NCI-H1436 (cell line): ENCODE measurements at places on chromosomes 1 and 21.
A peak's percentile ranks its signal among the peaks of the same experiment; 100 is the strongest.

GRCh38 chr1:24416666-24417391, 1.2 kb downstream of the NIPAL3 start:
- no peak for DNase-seq

DNA sequence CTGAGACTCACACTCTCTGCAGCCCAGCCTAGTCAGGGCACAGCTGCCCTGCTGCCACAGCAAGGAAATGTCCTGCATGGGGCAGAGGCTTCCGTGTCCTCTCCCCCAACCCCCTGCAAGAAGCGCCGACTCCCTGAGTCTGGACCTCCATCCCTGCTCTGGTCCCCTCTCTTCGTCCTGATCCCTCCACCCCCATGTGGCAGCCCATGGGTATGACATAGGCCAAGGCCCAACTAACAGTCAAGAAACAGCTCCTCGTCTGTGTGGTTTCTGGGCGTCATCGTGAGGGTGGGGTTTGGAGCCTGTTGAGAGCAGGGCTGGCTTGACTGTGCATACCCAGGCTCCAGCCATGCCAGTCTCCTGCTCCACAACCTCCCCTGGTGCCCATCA, 19.5 kb downstream of the FAAH start:
- no peak for DNase-seq

GRCh38 chr21:42071146-42071737, at the start of gene UMODL1:
UMODL1 (plus strand) TSS chr21:42071317; CDS start chr21:42071317, 0 bp downstream.
- no peak for DNase-seq

- peak; percentile 76 for DNase-seq
These were observed at the start of gene SPOCD1 for GRCh38 chr1:31815752-31816500. SPOCD1 (minus strand) TSS chr1:31816022; CDS start chr1:31815333, 689 bp downstream.

DNA sequence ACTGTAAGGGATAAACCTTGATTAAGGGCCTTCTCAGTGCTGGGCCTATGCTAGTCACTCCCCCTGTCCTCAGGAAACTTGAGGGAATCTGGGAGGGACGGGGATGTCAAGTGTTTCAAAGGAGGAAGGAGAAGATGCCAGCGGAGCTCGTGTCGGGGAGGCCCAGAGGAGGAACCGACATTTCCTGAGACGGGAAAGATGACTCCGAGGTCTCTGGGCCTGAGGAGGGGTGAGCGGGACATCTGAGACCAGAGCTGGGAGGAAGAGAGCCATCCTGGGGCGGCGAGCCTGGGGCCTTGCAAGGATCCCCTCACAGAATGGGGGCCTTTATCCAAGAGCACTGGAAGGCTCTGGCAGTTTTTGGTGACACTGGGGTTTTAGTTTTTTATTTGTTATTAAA, 10.4 kb downstream of the SLC66A1 start:
- DNase-seq: no peak

GRCh38 chr1:59917785-59918180, 8.8 kb downstream of the CYP2J2 start:
- no peak for DNase-seq

GRCh38 chr1:204837440-204838084, 33.1 kb upstream of the NFASC start:
- no peak for DNase-seq

GRCh38 chr1:204302769-204303168, 57.0 kb downstream of the PLEKHA6 start:
- DNase-seq: no peak

DNA sequence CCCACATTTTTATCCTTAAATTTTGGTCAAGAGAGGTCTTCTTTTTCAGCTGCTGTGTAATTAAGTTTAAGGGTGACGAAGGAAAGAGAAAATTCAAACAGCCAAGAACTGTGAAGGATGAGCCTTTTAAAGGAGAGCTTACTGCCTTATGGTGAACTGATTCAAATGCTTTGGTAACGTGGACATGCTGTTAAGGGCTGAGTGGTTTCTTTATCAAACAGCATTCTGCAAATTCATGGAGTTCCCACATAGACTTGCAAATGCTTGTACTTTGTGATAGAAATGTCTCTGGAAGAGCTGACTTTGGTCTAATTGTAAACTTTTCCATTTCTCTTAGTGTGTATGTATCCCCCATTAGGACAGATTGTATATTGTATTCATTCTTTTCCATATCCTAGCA, 93.8 kb downstream of the CHD1L start:
- no peak for DNase-seq

DNA sequence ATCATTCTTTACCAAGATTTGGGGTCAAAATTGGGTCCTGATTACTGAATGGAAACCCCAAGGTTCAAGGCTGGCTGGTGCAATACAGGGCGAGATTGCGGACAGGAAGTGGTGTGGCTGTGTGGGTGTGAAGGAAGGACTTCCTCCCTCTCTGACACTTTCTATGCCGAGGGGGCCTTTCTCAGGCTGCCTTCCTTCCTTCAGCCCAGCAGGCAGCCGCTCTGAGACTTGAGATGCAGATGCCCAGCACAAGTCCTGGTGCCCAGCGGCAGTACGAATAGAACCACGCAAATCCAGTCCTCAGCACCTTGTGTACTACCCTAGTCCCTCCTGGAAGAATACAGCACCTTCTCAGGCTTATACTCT, 16.3 kb downstream of the BATF3 start:
- DNase-seq: no peak

DNA sequence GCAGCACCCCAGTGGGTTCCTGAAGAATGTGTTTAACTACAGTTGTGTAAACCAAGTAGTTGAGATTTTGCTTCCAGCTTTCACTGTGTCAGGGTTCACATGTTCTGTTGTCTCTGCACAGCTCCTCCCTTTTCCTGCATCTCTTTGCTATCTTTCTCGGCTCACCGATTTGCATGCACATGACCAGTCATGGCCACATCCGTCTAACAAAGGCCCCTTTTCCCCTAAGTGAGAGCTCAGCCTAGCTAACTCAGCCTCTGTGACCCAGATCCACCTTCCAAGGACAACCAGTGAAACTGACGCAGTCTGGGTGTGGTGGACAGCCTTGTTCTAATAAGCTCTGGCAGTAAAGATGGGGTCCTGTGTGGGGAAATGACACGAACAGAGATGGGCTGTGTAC, 101.1 kb downstream of the ZP4 start:
- DNase-seq: no peak

DNA sequence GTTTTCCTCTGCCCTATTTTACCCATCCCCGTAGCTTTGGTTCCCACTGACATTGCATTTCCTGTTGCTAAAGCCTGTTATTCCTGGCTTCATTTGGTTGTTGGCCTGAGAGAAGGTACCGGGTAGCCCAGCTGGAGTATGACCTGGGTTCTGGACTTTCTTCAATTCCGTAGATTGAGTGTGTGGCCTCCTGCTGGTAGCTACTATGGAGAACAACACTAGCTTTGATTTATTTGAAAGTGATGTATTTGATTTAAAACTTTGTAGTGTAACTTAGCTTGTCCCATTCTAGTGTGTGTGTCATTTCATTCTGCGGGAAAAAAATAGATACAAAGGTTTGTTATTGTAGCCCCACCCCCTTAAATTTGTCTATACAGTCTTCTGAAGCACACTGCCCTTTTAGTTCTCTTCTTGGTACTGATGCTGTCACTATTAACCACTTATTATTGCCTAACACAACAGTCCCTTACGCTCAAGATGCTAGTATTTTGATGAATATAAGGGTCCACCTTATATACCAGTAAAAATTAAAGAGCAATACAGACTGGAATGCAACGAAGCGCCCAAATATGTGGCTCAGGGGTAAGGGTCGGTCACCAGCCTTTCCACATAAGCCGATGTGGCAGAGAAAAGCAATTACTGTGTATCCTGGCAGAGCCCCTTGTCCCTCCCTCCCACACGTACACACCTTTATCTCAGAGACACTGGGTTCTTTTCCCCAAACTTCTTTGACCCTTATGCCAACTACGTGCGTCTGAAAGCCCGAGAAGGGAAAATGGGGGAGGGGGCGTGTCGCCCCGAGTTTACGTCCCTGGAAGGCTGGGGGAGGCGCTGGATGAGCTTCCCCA, 643 bp upstream of the MOV10 start:
- no peak for DNase-seq

DNA sequence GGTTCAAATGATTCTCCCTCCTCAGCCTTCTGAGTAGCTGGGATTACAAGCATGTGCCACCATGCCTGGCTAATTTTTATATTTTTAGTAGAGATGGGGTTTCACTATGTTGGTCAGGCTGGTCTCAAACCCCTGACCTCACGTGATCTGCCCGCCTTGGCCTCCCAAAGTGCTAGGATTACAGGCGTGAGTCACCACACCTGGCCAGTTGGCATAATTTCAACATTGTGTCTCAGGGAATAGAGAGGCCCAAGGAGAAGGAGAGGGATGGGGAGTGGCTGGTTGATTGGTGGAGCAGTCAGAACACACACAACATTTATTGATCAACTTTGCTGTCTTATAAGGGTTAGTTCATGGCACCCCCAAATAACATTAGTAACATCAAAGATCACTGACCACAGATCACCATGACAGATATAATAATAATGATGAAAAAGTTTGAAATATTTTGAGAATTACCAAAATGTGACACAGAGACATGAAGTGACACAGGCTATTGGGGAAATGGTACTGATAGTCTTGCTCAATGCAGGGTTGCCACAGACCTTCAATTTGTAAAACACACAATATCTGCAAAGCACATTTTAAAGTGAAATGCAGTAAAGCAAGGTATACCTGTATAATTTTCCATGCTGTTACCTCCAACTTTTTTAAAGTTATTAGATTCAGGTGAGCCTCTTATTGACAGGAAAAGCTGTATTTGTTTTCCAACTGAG, 15.8 kb upstream of the CYB5R1 start:
- DNase-seq: no peak

- no peak for DNase-seq
These were observed 237.6 kb downstream of the MRPL39 start for GRCh38 chr21:25369524-25370300.

DNA sequence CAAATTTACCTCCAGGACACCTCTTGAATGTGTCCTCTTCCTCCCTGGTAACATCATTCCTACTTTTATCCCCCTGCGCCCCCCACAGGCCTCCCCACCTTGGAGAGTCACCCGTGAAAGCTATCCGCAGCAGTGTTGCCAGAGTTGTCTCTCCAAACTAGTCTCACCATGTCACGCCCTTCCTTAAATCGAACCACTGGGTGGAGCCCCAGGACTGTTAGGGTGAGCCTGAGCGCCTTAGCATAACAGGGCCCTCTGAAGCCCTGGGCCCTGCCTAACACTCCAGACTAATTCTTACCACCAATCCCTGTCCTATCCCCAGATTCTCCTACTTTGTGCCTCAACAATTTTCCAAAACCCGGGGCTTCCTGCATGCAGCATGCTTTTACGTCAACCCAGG, 35.0 kb downstream of the HSD3B2 start:
- no peak for DNase-seq

GRCh38 chr1:220374449-220374848, 102.2 kb upstream of the RAB3GAP2 start:
- no peak for DNase-seq

GRCh38 chr1:100184536-100184935, 6.5 kb upstream of the LRRC39 start:
- no peak for DNase-seq

- DNase-seq: no peak
These were observed 61.3 kb downstream of the H3-3A start for GRCh38 chr1:226123591-226124471.

DNA sequence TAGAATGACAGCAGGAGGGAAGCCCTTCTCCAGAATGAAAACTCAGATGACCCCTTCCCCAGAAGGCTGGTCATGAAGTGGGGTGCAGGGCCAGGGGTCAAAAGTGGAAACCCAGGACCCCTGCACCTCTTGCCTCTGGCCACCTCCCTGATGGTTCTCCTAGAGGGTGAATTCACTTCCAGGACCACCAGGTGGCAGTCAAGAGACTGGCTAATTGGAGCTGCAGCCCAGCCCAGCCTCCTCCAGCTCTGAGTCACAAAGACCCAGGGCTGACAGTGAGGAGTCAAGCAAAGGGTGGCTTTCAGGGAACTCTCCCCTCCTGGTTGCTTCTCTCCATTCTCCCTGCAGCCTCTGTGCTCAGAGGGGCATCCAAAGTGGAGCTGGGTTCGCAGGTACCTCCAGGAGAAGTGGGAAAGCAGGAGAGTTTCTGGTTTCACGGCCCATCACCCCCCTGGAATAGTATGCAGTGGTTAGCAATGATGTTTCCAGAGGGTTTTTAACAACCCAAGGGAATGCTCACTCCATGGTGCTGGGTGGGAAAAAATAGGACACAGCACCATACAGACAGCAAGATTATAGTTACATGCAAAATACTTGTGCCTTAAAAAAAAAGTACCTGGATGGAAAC, 6.1 kb upstream of the EPHB2 start:
- DNase-seq: peak; percentile 80

DNA sequence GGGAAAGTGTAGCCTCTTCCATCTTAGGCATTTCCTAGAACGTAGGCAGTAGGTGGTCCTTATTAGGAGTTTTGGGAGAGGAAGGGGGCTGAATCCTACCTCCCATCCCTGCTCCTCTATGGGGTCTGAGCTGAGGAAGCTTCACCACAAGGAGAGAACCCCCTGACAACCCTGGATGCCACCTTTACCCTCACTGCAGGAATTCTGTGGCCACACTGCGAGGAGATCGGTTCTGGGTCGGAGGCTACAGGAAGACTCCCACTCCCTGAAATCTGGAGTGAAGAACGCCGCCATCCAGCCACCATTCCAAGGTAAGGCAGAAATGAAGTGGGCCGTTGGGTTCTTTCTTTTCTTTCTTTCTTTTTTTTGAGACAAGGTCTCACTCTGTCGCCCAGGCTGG, 1.5 kb downstream of the MX1 start:
- DNase-seq: no peak

DNA sequence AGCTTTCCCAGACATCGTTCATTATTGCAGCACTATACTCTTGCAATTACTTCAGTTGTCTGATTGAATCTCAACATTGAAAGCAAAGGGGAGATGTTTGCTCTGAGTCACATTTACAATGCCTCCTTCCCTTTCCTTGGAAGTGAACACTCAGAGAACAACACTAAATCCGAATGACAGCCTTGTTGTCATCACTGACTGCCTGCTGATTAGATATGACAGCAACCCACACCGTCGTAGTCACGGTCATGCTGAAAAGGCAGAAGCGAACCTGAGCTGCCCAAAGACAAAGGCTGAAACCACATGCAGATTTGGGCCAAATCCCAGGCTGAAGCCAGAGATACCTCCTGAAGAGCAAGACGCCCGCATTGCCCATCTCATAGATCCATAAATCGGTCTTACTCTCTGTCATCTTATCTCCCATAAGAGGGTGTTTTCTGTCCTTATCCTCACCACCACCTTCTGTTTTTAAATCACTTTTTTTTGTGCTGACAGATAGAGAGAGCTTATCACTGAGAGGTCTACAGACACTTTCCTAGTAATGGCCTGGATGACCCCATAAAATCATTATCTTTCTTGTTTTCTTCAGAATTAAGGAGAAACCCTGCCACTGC, 47.5 kb downstream of the TMCO4 start:
- DNase-seq: no peak
